CD4-positive, alpha-beta T cell (primary cell): ENCODE measurements at places on chromosomes 5 and 9. TPM values are rescaled to one million over a fixed set of nuclear protein-coding genes. Genes with fewer than 3 reads are reported as not detected.

The OR1L1 gene
- not detected for total RNA-seq

The SLU7 gene
- 99.9 TPM for total RNA-seq

The ZNF879 gene
- total RNA-seq = 4.9 TPM

The PCDHGA3 gene
- total RNA-seq = not detected

The ARSI gene
- 0.56 TPM for total RNA-seq

The C7 gene
- total RNA-seq = not detected

The ADRB2 gene
- 1.2 TPM for total RNA-seq

The ADAMTSL1 gene
- total RNA-seq = not detected

The AIF1L gene
- total RNA-seq = not detected

The CCL21 gene
- total RNA-seq = not detected

The MZB1 gene
- 0.42 TPM for total RNA-seq

The TAF11L7 gene
- total RNA-seq = not detected

The SARDH gene
- total RNA-seq = 18.5 TPM

The PLK2 gene
- total RNA-seq = 59.7 TPM

The RABEPK gene
- total RNA-seq = 8.3 TPM

The MOB3B gene
- 0.25 TPM for total RNA-seq

The INSYN2B gene
- total RNA-seq = not detected

The CCDC183 gene
- 4.6 TPM for total RNA-seq

The MEIKIN gene
- not detected for total RNA-seq

The AK8 gene
- not detected for total RNA-seq

The GM2A gene
- total RNA-seq = 4.1 TPM

The ZNF454 gene
- not detected for total RNA-seq

The ACOT12 gene
- 0.44 TPM for total RNA-seq

The PCDHGB4 gene
- total RNA-seq = not detected

The PCAT7 gene
- total RNA-seq = not detected

The GOLGA1 gene
- total RNA-seq = 22.2 TPM

The SPEF2 gene
- 3.2 TPM for total RNA-seq
